ENCODE measurements at places on chromosomes 7 and 10. TPM values are rescaled to one million over a fixed set of nuclear protein-coding genes. Genes with fewer than 3 reads are reported as not detected.

Gene KCNMA1
- 14.2 TPM for total RNA-seq

Gene SOSTDC1
- not detected for total RNA-seq

Gene FKBP9
- 556 TPM for total RNA-seq

Gene OR13A1
- total RNA-seq, result not detected

Gene PNLIPRP2
- total RNA-seq, result not detected

Gene MPP7
- total RNA-seq, result not detected

Gene ATRNL1
- not detected for total RNA-seq

Gene MEOX2
- not detected for total RNA-seq

Gene PKD2L1
- total RNA-seq, result not detected

Gene DOCK4
- 3.7 TPM for total RNA-seq

Gene CYP26C1
- not detected for total RNA-seq

Gene TMEM26
- not detected for total RNA-seq

Gene TFEC
- total RNA-seq, result 0.51 TPM

All from GM23248 (cell line).